T-cell (primary cell): ENCODE measurements at places on chromosomes 16 and 17.

GRCh38 chr17:72931163-72931562 lies 161.3 kb downstream of the SLC39A11 start:
- DNase-seq, result peak; percentile 4

- no peak for DNase-seq
These were observed 74.3 kb upstream of the CES5A start for GRCh38 chr16:55949518-55949917.

DNA sequence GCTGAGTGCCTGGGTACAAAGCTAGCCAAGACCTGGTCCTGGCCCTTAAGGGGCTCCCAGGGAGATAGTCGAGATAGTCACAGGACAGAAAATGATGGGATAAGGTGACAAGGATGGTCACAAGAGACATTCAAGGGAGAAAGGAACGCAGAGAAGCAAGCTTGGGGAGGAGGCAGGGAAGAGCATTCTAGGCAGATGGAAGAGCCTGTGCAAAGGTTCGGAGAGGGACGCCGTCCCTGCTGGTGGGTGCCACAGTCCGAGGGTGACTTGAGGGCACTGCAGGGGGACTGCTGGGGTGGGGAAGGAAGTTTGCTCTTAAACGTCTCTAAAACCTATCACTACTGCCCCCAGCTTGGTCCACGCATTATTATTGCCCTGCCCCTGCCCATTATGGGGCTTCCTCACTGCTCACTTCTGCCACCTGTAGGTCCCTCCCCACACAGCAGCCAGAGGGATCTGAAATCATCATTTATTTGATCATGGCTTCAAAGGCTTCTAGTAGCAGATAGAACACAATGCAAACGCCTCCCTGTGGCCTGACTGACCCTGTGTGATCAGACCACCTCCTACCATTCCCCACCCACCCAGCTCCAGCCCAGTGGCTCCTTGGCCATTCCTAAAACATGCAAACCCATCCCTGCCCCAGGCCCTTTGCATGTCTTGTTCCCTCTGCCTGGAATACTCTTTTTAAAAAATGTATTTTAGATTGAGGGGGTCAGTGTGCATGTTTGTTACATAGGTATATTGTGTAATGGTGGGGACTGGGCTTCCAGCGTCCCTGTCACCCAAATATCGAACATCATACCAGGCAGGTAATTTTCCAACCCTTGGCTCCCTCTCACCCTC lies 60.3 kb downstream of the RMI2 start:
- peak; percentile 22 for DNase-seq

GRCh38 chr17:48202959-48203358 lies 95.4 kb downstream of the SNX11 start:
- DNase-seq, result no peak

DNA sequence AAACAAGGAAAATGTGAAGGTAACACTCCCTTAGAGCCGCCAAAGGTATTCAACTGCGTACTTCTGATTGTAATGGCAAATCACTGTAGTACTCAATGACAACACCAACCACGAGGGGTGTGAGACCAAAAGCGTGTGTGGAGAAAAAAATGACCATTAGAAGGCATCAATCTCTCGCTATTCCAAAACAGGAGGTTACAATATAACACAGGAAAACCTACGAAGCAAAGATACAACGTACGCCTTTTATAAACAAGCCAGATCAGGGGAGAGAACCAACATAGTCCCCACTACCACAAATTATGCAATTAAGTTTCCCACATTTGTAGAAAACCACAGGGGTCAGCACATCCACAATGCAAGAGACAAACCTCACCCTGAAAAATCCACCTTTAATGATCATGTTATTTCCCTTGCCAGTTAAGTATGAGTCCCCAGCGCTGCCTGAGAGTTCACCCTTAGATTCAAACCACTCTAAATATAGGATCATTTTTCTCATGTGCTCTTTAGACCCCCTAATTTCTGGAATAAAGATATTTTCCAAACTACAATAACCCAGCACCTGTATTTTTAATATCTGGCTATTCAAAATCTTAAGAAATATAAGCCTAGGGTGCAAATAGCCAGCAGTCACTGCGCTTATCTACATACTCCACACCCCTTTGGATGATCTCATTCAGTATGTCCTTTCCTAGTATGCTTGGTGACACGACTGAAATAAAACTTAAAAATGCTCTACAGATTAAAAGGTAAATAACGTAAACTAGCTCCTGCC lies 12.4 kb downstream of the TEX14 start:
- no peak for DNase-seq

DNA sequence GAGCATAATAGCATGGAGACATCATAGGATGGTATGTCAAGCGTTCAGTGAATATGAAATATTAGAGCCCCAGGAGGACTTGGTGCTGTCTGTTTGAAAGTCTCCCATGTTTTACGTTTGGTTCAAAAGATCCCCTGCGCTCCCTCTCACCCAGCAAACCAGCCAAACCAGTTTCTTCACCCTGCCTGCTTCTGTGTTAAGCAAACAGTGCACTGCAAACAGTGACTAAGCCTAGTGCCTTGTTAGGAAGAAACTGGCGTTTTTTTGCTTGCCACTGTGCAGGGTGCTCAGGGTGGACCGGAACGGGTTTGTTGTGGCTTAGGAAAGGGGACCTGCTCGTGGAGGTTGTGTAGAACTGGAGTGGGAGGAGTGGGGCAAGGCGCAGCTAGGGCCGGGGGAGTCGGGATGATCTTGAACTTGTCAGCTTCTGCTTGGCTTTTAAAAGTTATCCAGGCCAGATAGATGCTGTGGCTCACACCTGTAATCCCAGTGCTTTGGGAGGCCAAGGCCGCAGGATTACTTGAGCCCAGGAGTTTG lies 7.7 kb downstream of the CDH1 start:
- DNase-seq, result no peak

DNA sequence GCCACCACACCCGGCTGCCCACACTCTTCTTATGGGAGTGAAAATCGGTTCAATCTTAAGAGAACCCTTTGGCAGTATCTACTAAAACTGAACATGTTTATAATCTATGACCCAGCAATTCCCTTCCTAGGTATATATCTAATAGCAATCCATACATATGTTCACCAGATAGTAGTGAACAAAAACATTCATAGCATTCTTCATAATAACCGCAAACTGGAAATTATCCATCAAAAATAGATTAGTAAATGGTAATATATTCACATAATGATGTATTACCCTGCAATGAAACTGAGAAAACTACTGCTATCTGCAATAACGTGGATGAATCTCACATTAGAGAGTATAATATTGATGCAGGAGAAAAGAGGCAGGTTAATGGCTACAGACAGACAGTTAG lies 23.1 kb downstream of the COPRS start:
- no peak for DNase-seq

- no peak for DNase-seq
These were observed 10.8 kb upstream of the ITGA3 start for GRCh38 chr17:50045154-50045553.

DNA sequence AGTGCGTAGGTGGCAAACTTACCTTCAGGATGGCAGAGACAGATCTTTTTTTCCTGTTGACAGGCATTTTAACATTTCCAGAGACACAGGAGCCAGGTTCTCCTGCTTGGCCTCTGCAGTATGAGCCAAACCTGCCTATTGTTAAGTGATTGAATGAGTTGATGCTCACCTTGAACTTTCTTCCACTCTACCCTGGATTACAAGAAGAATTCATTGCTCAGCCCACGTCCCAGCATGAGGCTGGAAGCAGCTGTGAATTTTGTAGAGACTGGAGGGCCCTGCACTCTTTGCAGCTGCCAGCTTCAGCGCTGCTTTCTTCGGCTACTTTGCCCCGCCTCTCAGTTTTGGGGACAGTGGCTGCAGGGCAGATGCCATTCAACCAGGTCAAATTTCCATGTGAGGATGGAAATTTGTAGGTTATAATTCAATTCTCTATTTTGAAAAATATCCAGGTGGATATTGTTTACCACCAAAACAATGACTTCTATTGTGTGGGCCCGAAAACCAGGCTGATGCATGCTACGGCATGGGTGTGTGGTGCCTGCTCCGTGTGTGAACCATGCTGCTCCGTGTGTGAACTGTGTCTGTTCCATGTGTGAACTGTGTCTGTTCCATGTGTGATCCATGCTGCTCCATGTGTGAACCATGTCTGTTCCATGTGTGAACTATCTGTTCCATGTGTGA lies 75.2 kb upstream of the METTL9 start:
- DNase-seq, result no peak

GRCh38 chr16:87230571-87230970 lies 86.6 kb downstream of the C16orf95 start:
- DNase-seq, result no peak

DNA sequence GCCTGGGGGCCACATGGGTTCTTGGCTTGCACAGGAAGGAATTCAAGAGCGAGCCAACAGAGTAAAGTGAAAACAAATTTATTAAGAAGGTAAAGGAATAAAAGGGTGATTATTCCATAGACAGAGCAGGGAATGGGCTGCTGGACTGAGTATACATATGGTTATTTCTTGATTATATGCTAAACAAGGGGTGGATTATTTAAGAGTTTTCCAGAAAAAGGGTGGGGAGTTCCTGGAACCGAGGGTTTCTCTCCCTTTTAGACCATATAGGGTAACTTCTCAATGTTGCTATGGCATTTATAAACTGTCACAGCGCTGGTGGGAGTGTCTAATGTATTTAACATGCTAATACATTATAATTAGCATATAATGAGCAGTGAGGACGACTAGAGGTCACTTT lies 2.0 kb downstream of the MMP2 start:
- no peak for DNase-seq
